GM12878 (cell line): ENCODE measurements at places on chromosomes 3 and 15. TPM values are rescaled to one million over a fixed set of nuclear protein-coding genes. Genes with fewer than 3 reads are reported as not detected.

The CPNE4 gene
- polyA plus RNA-seq = 0.28 and 0.38 TPM in 2 replicates

The TRAK1 gene
- 8.1 and 9.8 TPM in 2 replicates for polyA plus RNA-seq

The SERPINI2 gene
- not detected in 2 replicates for polyA plus RNA-seq

The ABHD17C gene
- polyA plus RNA-seq = 0.71 and 0.92 TPM in 2 replicates

The TMEM43 gene
- polyA plus RNA-seq = 22.3 and 23.7 TPM in 2 replicates

The TTLL13 gene
- 0.32 TPM in 1 of 2 replicates, not detected in the other for polyA plus RNA-seq

The AADACL2 gene
- polyA plus RNA-seq = not detected in 2 replicates

The GLDN gene
- 0.02 TPM in 1 of 2 replicates, not detected in the other for polyA plus RNA-seq

The PLS1 gene
- 1.4 and 1.7 TPM in 2 replicates for polyA plus RNA-seq

The NTRK3 gene
- polyA plus RNA-seq = not detected in 2 replicates

The PPP1R14D gene
- polyA plus RNA-seq = not detected in 2 replicates

The CHAC1 gene
- polyA plus RNA-seq = 3.5 and 3.9 TPM in 2 replicates

The C3orf22 gene
- polyA plus RNA-seq = not detected in 2 replicates

The FEZF2 gene
- polyA plus RNA-seq = not detected in 2 replicates

The BLM gene
- polyA plus RNA-seq = 37.6 and 41.9 TPM in 2 replicates

The RAD51 gene
- polyA plus RNA-seq = 53.9 and 55.6 TPM in 2 replicates

The THPO gene
- polyA plus RNA-seq = not detected in 2 replicates

The NKIRAS1 gene
- polyA plus RNA-seq = 13.6 and 16.5 TPM in 2 replicates

The ANKRD34C gene
- polyA plus RNA-seq = not detected in 2 replicates

The EIF2B5 gene
- 76.1 and 79.2 TPM in 2 replicates for polyA plus RNA-seq

The RBPMS2 gene
- 0.19 TPM in 1 of 2 replicates, not detected in the other for polyA plus RNA-seq

The CLDN1 gene
- polyA plus RNA-seq = 8.8 and 9.4 TPM in 2 replicates

The COL6A6 gene
- 0.03 TPM in 1 of 2 replicates, not detected in the other for polyA plus RNA-seq

The HDGFL3 gene
- polyA plus RNA-seq = 13.1 and 13.4 TPM in 2 replicates

The CCDC66 gene
- 17.7 and 20.0 TPM in 2 replicates for polyA plus RNA-seq

The SLC28A2 gene
- polyA plus RNA-seq = 0.09 and 0.18 TPM in 2 replicates

The ACAD9 gene
- polyA plus RNA-seq = 55.9 and 58.4 TPM in 2 replicates

The POLQ gene
- polyA plus RNA-seq = 14.5 and 18.2 TPM in 2 replicates

The ESYT3 gene
- not detected in 2 replicates for polyA plus RNA-seq

The DTWD1 gene
- polyA plus RNA-seq = 23.6 and 32.2 TPM in 2 replicates

The CD86 gene
- polyA plus RNA-seq = 48.5 and 53.2 TPM in 2 replicates

The CCDC80 gene
- 0.25 and 0.58 TPM in 2 replicates for polyA plus RNA-seq

The CCR3 gene
- 0.13 TPM in 1 of 2 replicates, not detected in the other for polyA plus RNA-seq

The HRG gene
- not detected in 2 replicates for polyA plus RNA-seq

The CAMK1 gene
- polyA plus RNA-seq = 1.5 and 1.9 TPM in 2 replicates

The GAP43 gene
- 0.07 and 0.16 TPM in 2 replicates for polyA plus RNA-seq

The MASP1 gene
- 0.19 TPM in 1 of 2 replicates, not detected in the other for polyA plus RNA-seq

The CYP1A2 gene
- polyA plus RNA-seq = 0.05 TPM in 1 of 2 replicates, not detected in the other

The CHRM5 gene
- not detected in 2 replicates for polyA plus RNA-seq

The GOLGA6L4 gene
- polyA plus RNA-seq = 0.04 and 0.23 TPM in 2 replicates

The TAGLN3 gene
- 0.19 and 0.52 TPM in 2 replicates for polyA plus RNA-seq

The ADAMTS17 gene
- polyA plus RNA-seq = not detected in 2 replicates

The IL5RA gene
- not detected in 2 replicates for polyA plus RNA-seq

The CYP8B1 gene
- not detected in 2 replicates for polyA plus RNA-seq

The CTXN2 gene
- not detected in 2 replicates for polyA plus RNA-seq

The COL8A1 gene
- 0.17 and 0.19 TPM in 2 replicates for polyA plus RNA-seq

The FOXB1 gene
- polyA plus RNA-seq = not detected in 2 replicates

The FYCO1 gene
- polyA plus RNA-seq = 2.4 and 2.6 TPM in 2 replicates

The HYAL3 gene
- 2.8 and 4.1 TPM in 2 replicates for polyA plus RNA-seq

The PCOLCE2 gene
- polyA plus RNA-seq = 0.64 and 0.76 TPM in 2 replicates

The NPAP1 gene
- not detected in 2 replicates for polyA plus RNA-seq

The ALS2CL gene
- not detected in 2 replicates for polyA plus RNA-seq

The C3orf49 gene
- polyA plus RNA-seq = 0.21 and 0.22 TPM in 2 replicates

The GABRG3 gene
- not detected in 2 replicates for polyA plus RNA-seq

The SUCNR1 gene
- not detected in 2 replicates for polyA plus RNA-seq

The DISP2 gene
- 0.12 TPM in 1 of 2 replicates, not detected in the other for polyA plus RNA-seq

The SLC6A1 gene
- polyA plus RNA-seq = not detected in 2 replicates

The CLDN16 gene
- 3.8 and 4.4 TPM in 2 replicates for polyA plus RNA-seq

The SPTSSB gene
- 0.44 and 0.64 TPM in 2 replicates for polyA plus RNA-seq

The MANF gene
- polyA plus RNA-seq = 103 and 107 TPM in 2 replicates
